ENCODE measurements at places on chromosomes 16 and 17.

DNA sequence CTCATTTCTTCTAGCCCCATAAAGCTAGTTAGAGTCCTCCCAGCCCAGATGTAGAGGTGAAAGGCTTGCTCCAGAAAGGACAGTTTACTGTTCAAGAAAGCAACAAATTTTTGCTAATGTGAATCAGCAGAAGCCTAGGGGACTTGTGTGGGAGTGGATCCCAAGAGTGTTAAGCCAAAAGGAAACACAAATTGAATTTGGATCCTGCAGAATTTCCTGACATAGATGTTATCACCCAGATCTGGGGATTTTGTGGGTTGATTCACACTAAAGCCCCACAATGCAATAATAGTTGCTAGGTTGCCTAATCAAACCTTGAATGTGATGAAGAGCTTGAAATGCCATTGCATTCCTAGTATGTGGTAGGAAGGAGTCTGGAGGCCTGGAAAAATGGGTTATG lies 135.2 kb upstream of the HS3ST3A1 start:
- no peak for DNase-seq

DNA sequence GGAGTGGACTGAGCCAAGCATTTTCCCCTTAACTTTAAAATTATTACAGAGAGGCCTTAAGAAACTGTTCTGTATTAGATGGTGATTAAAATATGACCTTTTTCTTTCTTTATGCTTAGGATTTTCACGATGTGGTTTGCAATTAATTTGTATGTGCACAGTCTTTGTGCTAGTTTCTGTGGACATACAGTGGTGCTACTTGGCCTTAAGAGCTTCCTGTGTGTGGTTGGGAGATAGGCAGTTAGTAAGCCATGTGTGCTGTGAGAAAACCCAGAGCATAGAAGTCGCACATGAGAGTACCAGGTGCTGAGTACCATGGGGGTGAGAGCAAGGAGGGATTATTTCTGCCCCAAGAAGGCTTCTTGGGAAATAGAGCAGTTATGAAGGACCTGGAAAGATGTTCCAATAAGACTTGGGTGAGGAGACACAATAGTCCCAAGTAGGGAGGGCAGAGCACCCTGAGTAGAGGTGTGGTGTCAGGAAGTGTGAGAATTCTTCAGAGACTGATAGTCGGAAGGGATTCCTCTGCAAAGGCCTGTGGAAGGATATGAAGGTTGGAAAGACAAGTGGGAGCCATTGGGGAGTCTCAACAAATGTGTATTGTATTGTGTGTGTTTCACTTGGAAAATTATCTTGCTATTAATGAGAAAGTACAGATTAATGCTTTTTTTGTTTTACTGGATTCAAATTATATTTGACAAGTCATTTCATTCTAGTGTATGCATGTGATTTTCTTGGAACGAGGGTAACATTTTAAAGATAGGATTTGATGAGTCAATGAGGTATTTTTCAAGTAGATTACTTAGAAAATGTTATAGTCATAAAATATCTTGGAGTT lies 239.9 kb downstream of the PRKCA start:
- no peak for DNase-seq

DNA sequence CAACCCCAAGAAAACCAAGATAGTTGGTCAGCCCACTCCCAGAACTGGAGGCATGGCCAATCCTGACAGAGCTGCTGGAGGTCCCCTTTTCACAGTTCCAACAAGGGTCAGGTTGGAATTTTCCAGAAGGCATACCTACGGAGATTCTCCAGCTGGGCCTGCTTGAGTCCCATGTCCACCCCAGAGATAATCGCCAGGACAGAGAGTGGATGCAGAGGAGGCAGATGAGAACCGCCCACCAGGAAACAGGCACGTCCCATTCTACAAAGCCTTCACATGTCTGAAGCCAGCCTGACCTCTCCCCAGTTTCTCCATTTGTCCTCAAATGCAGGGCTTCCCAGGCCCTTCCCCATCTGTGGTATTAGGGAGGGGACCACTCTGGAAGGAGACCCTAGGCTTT lies 47.4 kb upstream of the SMURF2 start:
- no peak for DNase-seq

DNA sequence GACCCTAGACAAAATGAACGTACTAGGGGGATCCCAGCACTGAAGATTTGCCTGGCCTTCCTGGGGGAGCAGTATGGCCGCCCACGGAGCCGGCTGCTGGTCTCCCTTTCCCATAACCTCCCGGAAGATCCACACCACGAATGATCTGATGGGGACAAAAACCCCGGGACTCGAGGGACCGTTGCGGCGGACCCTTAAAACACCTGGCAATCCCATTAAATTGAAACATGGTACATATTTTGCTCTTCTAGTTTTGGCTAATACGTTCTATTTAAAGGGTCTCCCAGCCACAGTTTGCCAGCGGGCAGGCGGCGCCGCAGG lies 45.2 kb upstream of the LCMT1 start:
- DNase-seq: no peak

DNA sequence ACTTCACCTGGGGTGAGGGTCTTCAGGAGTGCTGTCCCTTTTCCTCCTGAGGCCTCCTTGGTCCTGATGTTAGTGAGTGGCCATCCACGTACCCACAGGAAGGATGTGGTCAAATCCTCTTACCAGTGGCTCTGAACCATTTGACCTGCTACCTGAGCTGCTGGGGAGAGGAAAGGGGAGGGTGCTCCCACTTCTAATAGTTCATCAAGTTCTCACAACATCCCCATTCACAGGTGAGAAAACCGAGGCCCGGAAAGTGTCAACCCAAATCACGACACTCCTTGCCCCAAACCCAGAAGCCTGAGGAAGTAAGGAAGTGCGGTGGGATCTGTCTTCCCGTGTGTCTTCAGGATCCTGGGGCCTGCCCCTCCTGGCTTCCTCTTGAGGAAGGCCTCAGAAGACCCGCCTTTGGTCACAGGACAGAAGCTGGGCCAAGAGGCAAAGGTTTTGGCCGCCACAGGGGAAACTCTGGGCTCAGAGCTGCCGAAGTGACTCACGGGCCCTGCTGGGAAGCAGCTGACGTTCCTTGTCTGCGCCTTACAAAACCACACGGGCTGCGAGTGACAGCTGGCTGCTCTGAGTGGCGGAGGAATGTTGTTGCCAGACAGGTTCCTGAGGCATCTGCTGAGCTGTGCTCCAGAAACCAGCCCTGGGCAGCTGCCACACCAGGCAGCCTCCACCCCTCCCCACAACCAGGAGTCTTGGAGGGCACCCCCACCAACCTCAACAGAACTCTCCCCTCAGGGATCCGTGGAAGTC lies 13.9 kb upstream of the KIFC3 start:
- DNase-seq: no peak

- DNase-seq: no peak
These were observed 20.6 kb downstream of the SP2 start for GRCh38 chr17:47916489-47917208.

GRCh38 chr16:12900599-12901203 lies 697 bp upstream of the SHISA9 start:
- no peak for DNase-seq

DNA sequence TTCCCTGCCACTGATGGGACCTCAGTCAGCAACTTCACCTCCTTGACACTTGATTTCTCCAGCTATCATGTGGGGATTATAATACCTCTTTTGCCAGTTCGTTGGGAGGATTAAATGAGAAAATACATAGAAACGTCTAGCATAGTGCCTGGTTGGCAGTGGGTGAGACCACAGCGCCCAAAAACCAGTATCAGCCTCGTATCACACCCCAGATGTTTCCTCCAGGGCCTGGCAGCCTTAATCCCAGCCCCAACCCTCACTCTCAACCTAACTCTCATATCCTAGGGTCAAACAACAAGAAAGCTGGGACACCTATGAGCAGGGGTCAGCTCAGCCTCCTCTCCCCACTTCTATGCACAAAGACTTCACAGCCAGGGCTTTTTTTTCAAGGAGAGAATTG lies 14.0 kb upstream of the C16orf78 start:
- no peak for DNase-seq

DNA sequence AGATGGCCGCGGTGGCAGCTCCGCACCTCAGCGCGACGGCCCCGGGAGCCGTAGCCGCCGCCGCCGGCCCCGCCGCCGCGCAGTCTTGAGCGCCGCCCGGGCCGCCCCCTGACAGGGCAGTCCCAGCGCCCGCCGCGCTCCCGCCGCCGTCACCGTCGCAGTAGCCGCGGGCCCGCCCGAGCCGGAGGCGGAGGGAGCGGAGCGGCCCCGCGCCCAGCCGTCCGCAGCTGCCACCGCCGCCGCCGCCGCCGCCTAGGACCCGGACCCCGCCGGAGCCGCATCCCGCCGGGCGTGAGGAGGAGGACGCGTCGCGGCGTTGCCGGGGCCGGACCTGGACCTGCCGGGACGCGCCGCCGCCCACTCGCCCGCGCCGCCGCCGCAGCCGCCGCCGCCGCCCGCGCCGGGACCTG lies 218 bp downstream of the TNRC6C start:
- no peak for DNase-seq

GRCh38 chr17:62852195-62852594 lies 44.1 kb upstream of the MARCHF10 start:
- DNase-seq: no peak

- DNase-seq: no peak
These were observed 38.2 kb downstream of the MARF1 start for GRCh38 chr16:15604460-15605440.

DNA sequence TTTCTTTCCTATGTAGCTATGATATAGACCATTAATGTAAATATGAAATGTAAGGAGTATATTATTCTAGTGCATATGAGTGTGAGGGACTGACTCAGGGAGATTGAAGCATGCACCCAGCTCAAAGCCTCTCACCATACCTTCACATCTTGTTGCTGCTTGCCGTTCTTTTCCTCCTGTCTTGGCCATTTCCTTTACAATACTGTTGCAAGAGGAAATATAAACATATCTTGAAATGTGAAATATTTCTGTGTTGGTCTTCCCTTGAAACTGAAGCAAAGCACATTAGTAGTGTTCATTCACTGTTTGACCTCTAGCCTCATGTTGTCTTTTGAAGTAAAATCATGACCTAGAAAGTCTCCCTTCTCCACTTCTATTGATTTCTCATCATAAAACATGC lies 46.6 kb downstream of the PHKB start:
- DNase-seq: no peak

DNA sequence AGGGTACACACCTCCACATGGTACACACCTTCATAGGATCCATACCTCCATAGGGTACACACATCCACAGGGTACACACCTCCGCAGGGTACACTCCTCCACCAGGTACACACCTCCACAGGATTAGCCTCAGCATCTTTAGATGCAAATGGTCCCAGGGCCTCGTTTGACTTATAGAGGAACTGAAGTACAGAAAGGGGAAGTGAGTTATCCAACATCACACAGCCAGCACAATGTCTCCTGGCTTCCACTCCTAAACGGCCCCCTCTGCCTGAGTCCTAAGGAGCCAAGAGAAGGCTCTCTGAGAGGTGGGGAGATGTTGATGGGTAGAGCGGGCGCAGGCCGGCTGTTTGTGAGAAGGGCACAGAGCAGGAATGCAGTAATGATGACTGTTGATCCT lies 12.0 kb downstream of the FOXN1 start:
- no peak for DNase-seq

DNA sequence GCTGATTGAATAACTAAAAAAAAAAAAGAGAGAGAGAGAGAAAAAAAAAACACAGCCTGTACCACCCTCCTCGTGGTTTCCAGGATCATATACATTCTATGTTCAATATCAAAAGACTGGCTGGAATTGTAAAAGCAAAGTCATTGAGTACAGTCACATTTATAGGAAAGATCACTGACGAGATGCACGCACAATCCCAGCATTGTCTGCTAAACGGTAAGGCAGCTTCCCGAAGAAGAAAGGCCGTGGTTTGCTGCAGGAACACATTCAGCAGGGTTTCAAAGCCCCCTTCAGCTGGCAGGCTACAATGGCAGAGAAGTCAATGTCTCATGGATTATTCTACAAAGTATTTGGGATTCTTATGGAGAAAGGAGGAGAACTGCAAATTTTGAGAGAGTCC lies 9.3 kb downstream of the NQO1 start:
- no peak for DNase-seq

DNA sequence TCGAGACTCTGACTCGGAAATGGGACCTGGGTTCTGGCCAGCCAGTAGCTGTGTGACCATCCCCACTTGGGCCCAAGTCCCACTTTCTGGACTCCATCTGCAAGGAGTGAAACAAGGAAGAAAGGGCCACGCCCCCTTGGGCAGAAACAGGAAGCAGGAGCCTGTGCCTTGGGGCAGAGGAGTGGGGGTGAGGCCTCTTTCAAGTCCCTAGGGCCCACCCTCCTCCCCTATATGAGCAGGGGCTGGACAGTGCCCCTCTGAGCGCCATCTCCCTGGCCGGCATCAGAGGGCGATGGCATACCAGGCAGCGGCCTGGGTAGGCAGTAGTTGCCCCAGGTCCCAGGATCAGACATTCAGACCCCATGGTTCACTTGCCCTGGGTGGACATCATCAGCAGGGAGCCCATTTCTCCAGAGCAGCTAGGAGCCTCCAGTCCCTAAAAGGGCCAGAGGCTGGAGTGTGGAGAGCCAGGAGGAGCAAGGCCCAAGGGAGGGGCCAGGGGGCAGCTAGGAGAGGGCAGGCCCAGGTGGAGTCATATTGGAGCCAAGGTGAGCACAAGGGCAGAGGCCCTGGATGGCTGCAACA lies 7.1 kb downstream of the BCAR1 start:
- DNase-seq: no peak

- no peak for DNase-seq
These were observed 39.3 kb downstream of the ABAT start for GRCh38 chr16:8713635-8714172.

- no peak for DNase-seq
These were observed at the start of gene GJD3 for GRCh38 chr17:40364121-40364861. Gene GJD3, minus strand, starts transcription at chr17:40364737. Its CDS starts 922 bp downstream, at chr17:40363815.

DNA sequence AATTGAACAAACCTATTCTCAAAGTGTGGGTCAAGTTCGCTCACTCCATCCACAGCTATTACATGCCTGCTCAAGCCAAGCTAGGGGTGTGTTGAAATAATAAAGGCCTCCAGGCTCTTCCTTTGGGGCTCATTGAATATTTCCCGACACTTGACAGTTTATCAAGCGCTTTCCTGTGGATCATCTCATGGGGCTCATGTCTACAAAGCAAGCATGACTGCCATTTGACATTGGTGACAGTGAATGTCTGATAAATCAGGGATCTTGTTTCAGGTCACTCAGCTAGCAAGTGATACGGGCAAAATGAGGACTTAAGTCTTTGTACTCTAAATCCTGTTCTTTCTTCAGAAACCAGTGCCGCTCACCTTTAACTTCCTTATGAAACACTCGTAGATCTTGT lies 542.6 kb downstream of the TOX3 start:
- DNase-seq: no peak

DNA sequence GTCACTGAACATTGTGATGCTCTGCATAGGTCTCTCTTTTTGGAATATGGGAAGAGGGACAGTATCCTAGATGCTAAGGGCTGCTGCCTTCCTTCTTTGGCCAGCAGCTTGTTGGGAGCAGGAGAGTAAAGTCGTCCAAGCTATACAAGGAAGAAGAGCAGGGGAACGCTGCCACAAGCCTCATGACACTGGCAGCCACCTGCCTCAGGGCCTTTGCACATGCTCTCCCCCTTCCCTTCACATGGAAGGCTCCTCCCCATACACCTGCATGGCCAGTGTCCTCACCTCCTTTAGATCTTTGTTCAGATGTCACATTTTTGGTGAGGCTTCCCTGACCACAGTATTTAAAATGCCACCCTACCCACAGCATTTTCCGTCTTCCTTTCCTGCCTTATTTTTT lies 78.1 kb upstream of the CRHR1 start:
- no peak for DNase-seq

- DNase-seq: no peak
These were observed 46.9 kb downstream of the IRX6 start for GRCh38 chr16:55370762-55371482.

GRCh38 chr17:78058001-78058400 lies 70.6 kb downstream of the TMC6 start:
- no peak for DNase-seq

GRCh38 chr17:30380643-30381339 lies 2.1 kb downstream of the CPD start:
- no peak for DNase-seq
